ENCODE measurements at places on chromosomes 5 and 9.
A peak's percentile ranks its signal among the peaks of the same experiment; 100 is the strongest.

- peak; percentile 23 for DNase-seq
These were observed 66.0 kb upstream of the ADAMTS2 start for GRCh38 chr5:179411161-179411841.

DNA sequence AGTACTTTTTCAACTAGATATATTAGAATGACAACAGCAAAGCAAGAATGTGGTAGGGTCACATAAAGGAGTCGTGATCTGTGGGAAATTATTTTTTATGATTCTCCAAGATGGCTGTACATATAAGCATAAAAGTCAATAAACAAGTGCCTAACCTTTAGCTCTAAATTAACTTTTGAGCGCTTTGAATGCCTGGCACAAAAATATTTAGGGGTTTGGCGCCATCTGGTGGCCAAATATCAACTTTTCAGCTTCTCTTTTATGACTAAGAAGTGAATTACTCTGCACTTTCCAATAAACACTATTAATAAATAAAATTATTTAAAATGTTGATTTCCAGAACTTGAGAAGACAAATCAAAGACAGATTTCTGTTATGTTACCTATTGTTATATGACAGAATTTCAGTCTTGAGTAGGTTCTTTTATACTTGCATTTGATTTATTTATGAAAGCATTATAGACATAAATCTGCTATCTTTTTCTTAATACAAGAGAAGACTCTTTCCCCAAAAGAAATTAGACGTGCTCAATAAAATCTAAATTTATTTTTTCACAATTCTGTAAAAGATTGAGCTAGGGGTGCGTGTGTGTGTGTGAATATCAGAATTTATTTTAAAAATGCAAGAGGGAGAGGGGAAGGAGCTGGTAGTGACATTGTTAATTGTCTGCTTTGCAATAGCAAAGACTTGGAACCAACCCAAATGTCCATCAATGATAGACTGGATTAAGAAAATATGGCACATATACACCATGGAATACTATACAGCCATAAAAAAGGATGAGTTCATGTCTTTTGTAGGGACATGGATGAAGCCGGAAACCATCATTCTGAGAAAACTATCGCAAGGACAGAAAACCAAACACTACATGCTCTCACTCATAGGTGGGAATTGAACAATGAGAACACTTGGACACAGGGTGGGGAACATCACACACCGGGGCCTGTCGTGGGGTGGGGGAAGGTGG, 36.7 kb upstream of the ARRDC3 start:
- DNase-seq: peak; percentile 80

- no peak for DNase-seq
These were observed 165.8 kb upstream of the ANKH start for GRCh38 chr5:15037247-15037908.

GRCh38 chr5:25393957-25394356, 749.2 kb upstream of the CDH10 start:
- DNase-seq: no peak

GRCh38 chr5:139177809-139178588, 20.2 kb downstream of the SIL1 start:
- no peak for DNase-seq

GRCh38 chr9:16103620-16104397, 551.0 kb downstream of the CCDC171 start:
- DNase-seq: no peak

DNA sequence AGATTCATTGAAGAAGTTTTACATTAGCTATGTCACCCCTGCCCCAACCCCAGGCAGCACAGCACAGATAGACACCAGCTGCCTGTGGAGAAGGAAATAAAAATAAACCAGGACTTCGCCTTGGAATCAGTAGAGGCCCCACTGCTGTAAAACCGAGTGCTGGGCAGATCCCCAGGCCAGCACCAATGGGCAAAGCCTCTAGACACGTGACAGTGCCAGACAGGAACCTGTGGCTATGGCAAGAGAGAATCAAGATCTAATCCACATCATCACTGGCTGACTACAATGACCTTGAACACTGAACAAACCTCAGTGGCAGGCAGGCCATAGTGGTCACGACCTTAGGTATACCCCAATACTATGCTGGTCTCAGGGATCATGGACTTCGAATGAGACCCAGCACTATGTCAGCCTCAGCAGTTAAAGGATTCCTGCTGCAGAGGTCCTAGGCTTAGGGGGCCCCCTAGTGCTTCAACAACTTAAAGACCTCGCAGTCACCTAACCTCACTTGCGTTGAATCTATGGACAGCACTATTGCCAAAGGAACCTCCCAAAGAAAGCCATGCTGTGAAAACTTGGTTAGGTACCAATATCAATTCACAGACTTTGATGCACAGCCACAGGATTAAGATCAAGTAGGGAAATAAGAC, 2118.6 kb upstream of the C9orf72 start:
- DNase-seq: no peak

- no peak for DNase-seq
These were observed 183.4 kb downstream of the PAPPA start for GRCh38 chr9:116337015-116337414.

DNA sequence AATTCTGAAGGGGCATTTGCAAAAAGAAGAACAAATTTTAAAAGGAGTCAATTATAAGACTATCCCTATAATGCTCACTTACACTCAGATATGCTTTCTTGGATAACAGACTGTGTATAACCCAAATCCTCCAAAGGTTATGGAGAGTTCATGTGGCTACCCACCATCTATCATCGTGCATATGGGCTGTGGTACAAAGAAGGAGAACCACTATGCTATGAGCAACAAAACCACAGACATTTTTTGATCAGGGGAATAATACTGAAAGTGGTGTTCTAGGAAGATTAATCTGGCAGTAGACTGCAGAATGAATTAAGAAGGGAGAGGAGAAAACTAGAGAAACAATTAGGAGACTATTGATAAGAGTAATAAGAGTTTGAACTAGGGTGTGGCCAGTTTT, 16.8 kb downstream of the NR3C1 start:
- DNase-seq: no peak

DNA sequence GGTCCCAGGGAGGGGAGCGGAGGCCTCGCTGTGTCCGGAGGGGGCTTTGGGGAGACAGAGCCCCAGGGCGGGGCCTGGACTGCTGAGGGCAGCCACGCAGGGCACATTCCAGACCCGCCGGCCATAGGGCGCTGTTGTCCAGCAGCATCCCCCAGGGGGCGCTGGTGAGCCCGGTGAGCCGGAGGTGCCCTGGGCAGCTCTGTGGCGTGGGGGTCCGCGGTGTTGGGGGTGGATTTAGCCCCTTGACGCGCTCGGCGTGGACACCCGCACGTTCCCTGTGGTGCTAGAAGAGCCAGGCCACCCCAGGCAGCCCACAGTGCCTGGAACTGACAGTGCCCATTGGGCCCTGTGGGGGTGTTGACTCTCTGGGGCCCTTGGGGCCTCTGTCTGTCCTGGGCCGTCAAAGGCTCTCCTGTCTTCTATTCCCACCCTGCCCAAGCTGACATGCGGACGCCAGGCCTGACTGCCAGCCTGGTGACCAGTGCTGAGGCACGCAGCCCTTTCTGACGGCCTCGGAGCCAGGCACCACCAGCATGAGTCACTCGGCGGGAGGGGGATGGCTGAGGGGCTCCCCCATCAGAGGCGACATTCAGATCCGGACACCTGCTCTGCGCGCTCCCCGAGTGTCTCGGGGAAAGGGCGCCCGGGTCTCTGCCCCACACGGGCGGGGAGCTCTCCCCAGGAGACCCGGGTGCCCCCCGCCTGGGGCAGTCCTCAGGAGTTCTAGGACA, 23.9 kb downstream of the TPPP start:
- DNase-seq: no peak

Data from right atrium auricular region (tissue), 2 donors.